HuH-7.5 (cell line): ENCODE measurements at places on chromosomes 11 and 22.

GRCh38 chr11:116836632-116836991 is 810 bp downstream of the APOA1 start:
- DNase-seq = no peak

DNA sequence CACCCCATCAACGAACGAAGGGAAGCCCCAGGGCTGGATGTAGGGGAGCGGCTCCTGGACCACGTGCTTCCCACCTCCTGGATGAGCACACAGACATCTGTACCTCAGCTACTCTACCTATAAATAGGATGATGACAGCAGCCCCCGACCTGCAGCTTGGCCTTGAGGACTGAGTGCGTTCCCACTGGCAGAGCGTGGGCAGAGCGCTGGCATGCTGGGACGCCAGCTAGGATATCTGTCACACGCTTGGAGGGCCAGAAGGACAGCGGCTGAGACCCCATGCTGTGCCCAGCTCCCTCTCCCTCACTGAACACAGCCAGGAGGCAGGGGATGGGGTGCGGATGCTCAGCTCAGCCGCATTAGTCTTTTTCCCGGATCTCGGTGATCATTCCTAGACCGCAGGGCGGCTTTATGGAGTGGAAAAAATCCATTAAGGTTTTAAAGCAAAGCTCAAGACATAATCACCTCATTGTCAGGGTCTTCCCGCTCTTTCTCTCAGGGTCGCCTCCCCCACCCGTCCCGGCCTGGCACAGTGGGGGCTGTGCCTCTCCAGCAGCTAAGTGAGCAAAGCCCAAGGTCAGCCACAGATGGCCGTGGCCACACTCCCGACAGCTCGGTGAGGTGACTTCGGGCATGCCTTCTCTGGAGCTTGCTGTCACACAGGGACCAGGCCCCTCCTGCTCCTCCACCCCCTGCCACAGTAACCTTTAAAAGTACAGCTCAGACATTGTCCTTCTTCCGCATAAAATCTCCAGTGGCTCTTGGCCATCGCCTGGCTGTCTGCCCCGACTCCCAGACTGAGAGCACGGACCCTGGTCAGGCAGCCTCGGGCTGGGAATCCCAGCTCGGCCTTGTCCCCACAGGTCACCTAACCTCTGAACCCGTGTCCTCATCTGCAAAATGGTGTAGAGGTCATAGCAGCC is 69.6 kb upstream of the SHISAL1 start:
- no peak for DNase-seq

- DNase-seq = no peak
Observed at GRCh38 chr11:11583801-11584529, 37.8 kb downstream of the GALNT18 start.

GRCh38 chr11:72225411-72225951 is 914 bp downstream of the INPPL1 start:
- no peak for DNase-seq

GRCh38 chr22:36377022-36377631 is 10.6 kb downstream of the MYH9 start:
- DNase-seq = no peak

- no peak for DNase-seq
Observed at GRCh38 chr11:99968336-99968735, 718.8 kb upstream of the ARHGAP42 start.

DNA sequence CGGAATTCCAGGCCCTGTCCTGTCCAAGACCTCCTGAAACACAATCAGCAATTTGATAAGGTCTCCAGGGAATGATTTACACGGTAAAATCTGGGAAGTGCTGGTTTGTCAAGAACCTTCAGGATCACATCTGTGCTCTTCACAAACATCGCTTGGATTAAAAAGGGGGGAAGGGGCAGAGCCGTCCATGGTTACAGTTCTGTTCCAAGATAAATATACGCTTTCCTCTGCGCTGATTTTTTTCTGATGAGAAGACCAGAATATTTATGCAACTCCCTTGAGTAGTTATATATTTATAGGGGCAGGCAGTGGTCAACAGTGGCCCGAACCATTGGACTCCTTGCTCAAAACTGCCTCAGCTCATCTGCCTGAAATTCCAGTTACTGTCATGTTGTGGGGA is 9.2 kb upstream of the APOL5 start:
- DNase-seq = no peak

DNA sequence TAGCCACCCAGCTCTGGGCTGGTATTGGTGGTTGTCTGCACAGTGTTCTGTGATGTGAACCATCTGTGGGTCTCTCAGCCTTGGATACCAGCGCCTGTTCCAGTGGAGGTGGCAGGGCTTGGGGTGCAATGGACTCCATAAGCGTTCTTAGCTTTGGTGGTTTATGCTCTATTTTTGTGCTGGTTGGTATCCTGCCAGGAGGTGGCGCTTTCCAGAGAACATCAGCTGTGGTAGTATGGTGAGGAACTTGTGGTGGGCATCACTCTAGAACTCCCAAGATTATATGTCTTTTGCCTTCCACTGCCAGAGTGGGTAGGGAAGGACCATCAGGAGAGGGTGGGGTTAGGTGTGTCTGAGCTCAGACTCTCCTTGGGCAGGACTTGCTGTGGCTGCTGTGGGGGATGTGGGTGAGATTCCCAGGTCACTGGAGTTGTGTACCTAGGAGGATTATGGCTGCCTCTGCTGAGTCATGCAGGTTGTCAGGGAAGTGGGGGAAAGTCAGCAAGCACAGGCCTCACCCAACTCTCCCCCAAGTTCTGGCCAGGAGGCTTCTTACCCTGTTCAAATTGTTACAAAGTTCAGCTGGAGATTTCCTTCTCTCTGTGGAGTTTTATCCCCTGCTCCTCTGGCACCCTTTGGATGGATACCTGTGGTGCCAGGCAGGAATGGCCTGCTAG is 47.2 kb downstream of the MRGPRX2 start:
- no peak for DNase-seq

GRCh38 chr22:48185071-48186055 is 1422.9 kb downstream of the TBC1D22A start:
- DNase-seq = no peak
